Osteoblast (primary cell): ENCODE measurements at places on chromosomes 5 and 9.

DNA sequence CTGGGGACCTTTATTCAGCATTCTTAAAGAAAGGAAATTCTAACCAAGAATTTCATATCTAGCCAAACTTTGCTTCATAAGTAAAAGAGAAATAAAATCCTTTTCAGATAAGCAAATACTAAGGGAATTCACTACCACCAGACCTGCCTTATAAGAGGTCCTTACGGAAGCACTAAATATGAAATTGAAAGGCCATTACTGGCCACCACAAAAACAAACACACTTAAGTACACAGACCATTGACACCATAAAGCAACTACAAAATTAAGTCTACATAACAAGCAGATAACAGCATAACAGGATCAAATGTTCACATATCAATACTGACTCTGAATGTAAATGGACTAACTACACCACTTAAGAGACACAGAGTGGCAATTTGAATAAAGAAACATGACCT lies 361.4 kb upstream of the POU5F2 start:
- no peak for DNase-seq

GRCh38 chr9:107694390-107694789 lies 204.8 kb upstream of the KLF4 start:
- no peak for DNase-seq

- no peak for DNase-seq
Measured at GRCh38 chr5:68344447-68345111, 129.0 kb downstream of the PIK3R1 start.

DNA sequence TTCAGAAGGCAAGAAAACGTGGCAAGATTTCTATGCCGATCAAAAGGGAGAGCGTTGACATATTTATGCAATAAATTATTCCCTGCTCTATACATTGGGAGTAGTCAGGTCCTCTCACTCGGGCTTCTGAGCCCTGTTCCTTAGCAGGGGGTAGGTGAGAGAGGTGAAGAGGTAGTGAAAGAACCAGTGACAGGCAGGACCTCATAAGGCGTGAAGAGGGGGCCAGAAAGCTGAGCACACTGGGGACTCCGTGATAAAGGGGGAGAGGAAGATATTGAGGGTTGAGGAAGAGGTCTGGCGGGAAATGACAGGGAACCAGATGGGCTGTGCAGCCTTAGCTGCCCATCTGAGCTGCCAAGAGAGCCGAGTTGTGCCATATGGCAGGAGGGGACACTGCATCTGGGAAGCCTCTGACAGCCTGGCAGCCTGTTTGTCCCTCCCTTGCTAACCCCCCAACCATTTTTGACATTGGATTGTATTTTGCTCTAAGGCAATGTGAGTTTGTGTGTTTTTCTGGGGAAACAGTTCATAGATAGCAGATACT lies 782 bp upstream of the CDC20B start:
- peak; percentile 45 for DNase-seq

- no peak for DNase-seq
Measured at GRCh38 chr5:133729800-133730199, 117.5 kb upstream of the FSTL4 start.

DNA sequence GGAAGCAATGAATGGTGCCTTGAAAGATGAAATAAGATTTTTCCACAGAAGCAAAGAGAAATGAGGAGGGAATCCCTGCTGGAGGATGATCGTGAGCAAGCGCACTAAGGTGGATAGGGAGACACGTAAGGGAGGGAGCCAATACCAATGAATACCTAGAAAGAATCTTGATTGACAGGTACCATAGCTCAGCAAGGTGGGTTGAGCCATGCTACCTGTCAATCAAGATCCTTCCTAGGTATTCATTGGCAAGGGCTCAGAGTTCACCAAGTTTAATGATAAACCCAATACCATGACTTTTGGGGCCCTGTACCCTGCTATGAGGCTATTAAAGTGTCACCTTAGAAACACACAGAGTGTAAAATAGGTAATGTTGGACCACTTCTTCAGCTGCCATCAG lies 226.8 kb downstream of the GRIA1 start:
- no peak for DNase-seq

- no peak for DNase-seq
Measured at GRCh38 chr5:95668216-95668615, 14.6 kb downstream of the SPATA9 start.

GRCh38 chr5:79229357-79230174 lies 6.4 kb upstream of the JMY start:
- peak; percentile 77 for DNase-seq

- DNase-seq: peak; percentile 80
Measured at GRCh38 chr9:32251539-32251938, 132.9 kb upstream of the ACO1 start.

DNA sequence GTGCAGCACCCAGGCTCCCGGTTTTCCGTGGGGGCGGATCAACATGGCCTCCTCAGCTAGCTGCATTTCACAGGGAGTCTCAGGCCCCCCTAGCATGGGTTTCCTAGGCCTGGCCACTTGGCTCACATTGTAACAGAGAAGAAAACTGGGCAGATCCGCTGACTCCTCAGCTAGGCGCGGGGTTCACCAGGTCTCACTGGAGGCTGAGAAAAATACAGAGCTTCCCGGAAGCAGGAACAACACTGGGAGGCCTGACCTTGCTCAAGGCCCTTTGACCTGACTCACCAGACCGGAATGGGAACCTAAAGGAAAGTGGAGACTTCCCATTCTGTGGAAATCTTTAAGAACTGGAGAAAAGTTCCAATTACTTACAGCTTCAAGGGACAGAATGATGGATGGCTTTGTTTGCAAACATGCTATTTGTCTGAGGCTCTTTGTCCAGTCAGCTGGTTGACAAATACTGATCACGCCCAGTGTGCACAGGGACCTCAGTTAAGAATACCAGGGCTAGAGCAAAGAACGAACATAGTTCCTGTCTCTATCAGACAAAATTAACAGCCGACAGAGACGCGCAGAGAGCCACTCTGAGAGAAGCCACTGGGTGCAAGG lies 88.7 kb upstream of the LRRTM2 start:
- no peak for DNase-seq

GRCh38 chr5:176415952-176416924 lies at the start of gene CLTB:
TSS of gene CLTB (minus strand) at chr5:176416539. CDS start at chr5:176416363, 176 bp downstream.
- peak; percentile 100 for DNase-seq

DNA sequence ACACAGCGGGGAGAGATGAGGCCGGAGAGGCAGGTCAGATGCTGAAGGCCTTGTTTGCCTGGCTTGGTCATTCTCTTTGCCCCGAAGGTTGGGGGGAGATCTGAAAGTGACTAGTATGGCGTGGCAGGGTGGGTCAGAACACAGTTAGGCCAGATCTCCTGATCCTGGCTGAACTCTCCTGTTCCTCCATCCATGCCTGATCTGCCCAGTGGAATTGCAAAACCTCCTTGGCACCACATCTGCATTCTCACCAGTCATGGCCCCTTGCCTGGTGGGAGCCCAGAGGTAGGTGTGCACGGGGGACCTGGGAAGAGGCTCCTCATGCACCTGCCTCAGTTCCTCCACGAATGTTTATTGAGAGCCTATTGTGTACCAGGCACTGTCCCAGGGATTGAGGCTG lies 23.2 kb downstream of the TEX53 start:
- DNase-seq: no peak

DNA sequence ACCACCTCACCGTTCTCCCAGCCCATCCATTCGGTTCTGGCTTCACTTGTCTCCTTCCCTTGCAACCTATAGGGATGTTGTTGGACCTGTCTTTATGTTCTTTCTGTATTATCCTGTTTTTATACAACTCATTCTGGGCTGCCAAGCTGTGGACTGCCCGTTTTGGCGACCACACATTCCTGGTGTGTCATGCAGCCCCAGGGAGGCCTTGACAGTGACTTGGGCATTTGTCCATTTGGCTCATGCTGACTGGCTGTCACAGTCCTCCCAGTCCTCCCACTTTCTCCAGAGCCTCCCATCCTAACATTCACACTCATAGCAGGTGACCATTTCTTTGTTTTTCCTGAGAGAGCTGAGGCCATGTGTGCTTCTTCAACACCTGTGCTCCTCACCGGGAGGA lies 136.4 kb downstream of the SLF1 start:
- no peak for DNase-seq

- DNase-seq: no peak
Measured at GRCh38 chr5:52204310-52204709, 583.4 kb upstream of the ITGA1 start.

DNA sequence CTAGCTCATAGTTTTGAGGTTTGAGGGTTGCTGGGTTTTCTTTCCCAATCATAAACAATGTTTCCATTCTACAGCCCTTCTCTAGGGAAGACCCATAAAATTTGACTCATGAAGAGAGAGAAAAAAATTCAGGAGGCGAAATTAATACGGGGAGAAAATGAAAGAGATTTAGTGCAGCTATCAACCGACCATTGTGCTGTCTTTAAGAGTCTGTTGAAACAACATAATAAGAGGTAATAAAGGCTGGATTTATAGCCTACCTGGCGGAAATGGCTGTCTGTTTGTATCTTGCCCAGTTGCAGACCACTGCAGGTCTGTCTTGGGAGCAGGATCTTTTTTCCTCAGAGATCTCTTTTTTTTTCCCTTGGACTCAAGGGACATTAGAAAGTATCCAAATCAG lies 66.9 kb downstream of the TLR4 start:
- DNase-seq: no peak

GRCh38 chr5:82358457-82358856 lies 80.3 kb upstream of the RPS23 start:
- no peak for DNase-seq

- DNase-seq: peak; percentile 23
Measured at GRCh38 chr9:94985649-94986048, 259.1 kb downstream of the AOPEP start.

GRCh38 chr5:115544043-115544435 lies 536 bp downstream of the FEM1C start:
- no peak for DNase-seq

- no peak for DNase-seq
Measured at GRCh38 chr9:114023961-114024360, 54.1 kb downstream of the AMBP start.

- no peak for DNase-seq
Measured at GRCh38 chr5:107395632-107396350, 274.9 kb downstream of the EFNA5 start.

DNA sequence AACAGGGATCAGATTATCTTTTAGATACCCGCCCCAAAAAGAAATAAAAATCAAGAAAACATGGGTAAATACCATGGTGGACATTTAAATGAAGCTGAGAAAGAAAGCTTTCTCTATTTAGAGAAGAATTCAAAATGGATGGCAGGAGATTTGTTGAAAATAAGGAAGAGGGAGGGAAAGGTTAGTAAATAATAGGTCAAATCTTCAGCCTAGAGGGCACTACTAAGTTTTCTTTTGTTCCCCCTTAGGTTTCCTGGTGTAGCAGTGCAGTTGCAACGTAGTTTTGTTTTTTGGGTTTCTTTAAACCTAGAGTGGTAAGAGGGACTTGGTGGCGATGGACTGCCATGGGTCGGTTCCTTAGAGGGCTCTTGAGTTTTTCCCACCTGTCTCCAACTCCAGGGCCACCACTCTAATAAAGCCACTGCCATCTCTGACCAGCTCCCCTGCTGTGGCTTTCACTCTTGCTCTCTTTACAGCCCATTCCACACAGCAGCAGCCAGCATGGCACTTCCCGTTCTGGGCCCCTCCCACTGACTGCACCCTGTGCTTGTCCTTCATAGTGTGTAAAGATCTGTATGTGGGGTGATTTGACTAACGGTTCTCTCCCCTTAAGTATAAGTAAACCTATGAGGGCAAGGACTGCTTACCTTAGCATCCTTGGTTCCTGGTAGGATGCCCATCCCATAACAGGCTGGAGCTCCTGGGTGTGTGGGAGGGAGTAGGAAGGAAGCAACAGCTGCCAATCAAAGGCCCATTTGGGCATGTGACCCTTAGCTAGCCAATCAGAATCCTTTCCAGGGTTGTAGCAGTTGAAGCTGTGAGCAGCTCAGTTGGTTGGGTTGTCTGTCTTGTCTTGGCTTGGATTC lies 118.3 kb downstream of the SLC1A3 start:
- no peak for DNase-seq

- no peak for DNase-seq
Measured at GRCh38 chr5:57298985-57299491, 125.2 kb downstream of the GPBP1 start.

GRCh38 chr9:98206754-98207153 lies 14.3 kb upstream of the CORO2A start:
- no peak for DNase-seq

DNA sequence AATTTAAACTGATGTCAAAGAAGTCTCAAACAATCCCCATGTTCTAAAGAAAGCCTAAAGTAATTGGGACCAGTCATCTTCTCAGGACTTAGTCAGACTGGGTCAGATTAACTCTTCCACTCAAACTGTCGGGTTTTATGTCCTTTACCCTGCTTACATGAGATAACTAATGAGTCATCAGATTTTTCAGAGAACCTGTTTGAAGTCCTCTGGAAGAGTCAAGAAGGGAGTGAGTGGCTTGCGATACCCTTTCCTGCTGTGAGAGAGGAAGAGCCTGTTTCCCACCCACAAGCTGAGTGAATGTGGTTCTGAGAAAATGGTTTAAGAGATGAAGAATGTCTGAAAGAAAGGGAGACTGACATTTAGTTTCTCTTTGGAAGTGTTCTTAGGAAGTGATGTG lies 1866.7 kb upstream of the C9orf72 start:
- DNase-seq: no peak

DNA sequence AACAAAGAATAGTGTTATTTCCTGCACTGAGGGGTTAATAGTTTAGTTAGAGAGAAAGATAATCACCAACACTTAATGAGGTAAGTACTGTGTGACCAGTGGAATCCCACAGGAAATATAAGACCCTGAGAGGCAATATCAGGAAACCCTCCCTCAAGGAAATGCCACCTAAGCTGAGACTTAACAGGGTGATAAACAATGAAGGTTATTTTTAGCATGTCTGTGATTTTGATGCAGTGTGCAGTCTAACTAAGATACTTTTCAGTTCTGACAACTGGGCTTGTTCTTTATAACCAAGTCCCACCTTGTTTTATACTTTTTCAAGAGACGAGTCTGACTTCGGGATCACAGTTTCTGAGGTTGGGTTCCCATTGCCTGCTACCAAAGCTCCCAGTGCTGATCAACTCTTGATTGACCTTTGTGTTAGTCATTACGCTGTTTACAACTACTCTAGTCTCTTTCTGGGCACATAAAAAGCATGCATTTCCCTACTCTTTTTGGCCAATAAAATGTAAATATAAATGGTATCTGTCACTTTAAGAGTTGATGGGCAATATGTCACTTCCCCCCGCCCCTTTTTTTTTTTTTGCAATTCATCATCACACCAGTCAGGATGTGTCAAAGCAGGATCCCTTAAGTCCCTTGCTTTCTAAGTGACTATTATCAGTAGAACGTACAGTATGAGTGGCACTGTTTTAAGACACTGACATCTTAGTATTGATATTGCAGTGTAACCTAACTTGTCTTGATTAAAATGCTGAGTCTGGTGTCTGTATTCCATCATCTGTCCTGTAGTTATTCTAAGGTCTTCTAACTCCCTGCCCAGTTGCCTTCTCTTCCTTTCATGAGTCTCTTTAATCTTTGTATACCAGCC lies 31.4 kb downstream of the C6 start:
- DNase-seq: no peak

GRCh38 chr9:97840521-97840920 lies 12.5 kb upstream of the FOXE1 start:
- no peak for DNase-seq

GRCh38 chr5:64507264-64507605 lies 1.4 kb downstream of the RGS7BP start:
- no peak for DNase-seq
